Cardiac muscle cell (in vitro differentiated cells and primary cell): ENCODE measurements at places on chromosomes 5 and 9. TPM values are rescaled to one million over a fixed set of nuclear protein-coding genes. Genes with fewer than 3 reads are reported as not detected.

The FAM200C gene
- 6.3 and 8.8 TPM in 2 replicates for total RNA-seq

The PCDHGA9 gene
- 1.1 and 1.8 TPM in 2 replicates for total RNA-seq

The LCN1 gene
- total RNA-seq, result not detected in 2 replicates

The IGFBPL1 gene
- 12.6 and 24.2 TPM in 2 replicates for total RNA-seq

The IL3 gene
- not detected in 2 replicates for total RNA-seq

The NEUROG1 gene
- not detected in 2 replicates for total RNA-seq

The C9orf152 gene
- total RNA-seq, result not detected in 2 replicates

The NIM1K gene
- 0.74 and 0.98 TPM in 2 replicates for total RNA-seq

The IFT74 gene
- 14.6 and 25.2 TPM in 2 replicates for total RNA-seq

The SLC6A7 gene
- not detected in 2 replicates for total RNA-seq

The GZMA gene
- total RNA-seq, result not detected in 2 replicates

The TEX48 gene
- not detected in 2 replicates for total RNA-seq

The NDFIP1 gene
- total RNA-seq, result 83.5 and 134 TPM in 2 replicates

The INSL6 gene
- not detected in 2 replicates for total RNA-seq

The SHOC1 gene
- not detected in 2 replicates for total RNA-seq

GRCh38 chr5:32949286-32949970 is 238.3 kb downstream of the NPR3 start:
- H3K27me3 ChIP-seq, result no peaks in the 10 kb centered on the region
- no peak overlapping the region for H3K27ac ChIP-seq
- H3K36me3 ChIP-seq, result no peaks in the 10 kb centered on the region
- no peak for DNase-seq
- H3K4me3 ChIP-seq, result no peak overlapping the region

GRCh38 chr5:121988488-121988887 is 26.7 kb downstream of the SRFBP1 start:
- no peak overlapping the region for H3K4me3 ChIP-seq
- no peak overlapping the region for H3K27ac ChIP-seq
- H3K27me3 ChIP-seq, result no peaks in the 10 kb centered on the region
- H3K4me1 ChIP-seq, result no peaks in the 10 kb centered on the region

GRCh38 chr9:93668261-93668871 is 92.0 kb downstream of the PHF2 start:
- H3K27me3 ChIP-seq, result no peaks in the 10 kb centered on the region
- DNase-seq, result no peak
- no peaks in the 10 kb centered on the region for H3K36me3 ChIP-seq
- H3K27ac ChIP-seq, result no peak overlapping the region
- no peak overlapping the region for H3K4me3 ChIP-seq

GRCh38 chr9:967436-967835 is 9.0 kb upstream of the DMRT3 start:
- peaks cover 8% of the 10 kb centered on the region for H3K4me1 ChIP-seq
- H3K27ac ChIP-seq, result no peak overlapping the region
- peaks cover 97% of the 10 kb centered on the region for H3K27me3 ChIP-seq
- H3K36me3 ChIP-seq, result no peaks in the 10 kb centered on the region
- H3K4me3 ChIP-seq, result no peak overlapping the region

- DNase-seq, result no peak
- H3K4me1 ChIP-seq, result no peaks in the 10 kb centered on the region
- H3K27me3 ChIP-seq, result no peaks in the 10 kb centered on the region
- H3K4me3 ChIP-seq, result no peak overlapping the region
- no peaks in the 10 kb centered on the region for H3K36me3 ChIP-seq
Measured at GRCh38 chr5:17232405-17232804, 15.0 kb downstream of the BASP1 start.

DNA sequence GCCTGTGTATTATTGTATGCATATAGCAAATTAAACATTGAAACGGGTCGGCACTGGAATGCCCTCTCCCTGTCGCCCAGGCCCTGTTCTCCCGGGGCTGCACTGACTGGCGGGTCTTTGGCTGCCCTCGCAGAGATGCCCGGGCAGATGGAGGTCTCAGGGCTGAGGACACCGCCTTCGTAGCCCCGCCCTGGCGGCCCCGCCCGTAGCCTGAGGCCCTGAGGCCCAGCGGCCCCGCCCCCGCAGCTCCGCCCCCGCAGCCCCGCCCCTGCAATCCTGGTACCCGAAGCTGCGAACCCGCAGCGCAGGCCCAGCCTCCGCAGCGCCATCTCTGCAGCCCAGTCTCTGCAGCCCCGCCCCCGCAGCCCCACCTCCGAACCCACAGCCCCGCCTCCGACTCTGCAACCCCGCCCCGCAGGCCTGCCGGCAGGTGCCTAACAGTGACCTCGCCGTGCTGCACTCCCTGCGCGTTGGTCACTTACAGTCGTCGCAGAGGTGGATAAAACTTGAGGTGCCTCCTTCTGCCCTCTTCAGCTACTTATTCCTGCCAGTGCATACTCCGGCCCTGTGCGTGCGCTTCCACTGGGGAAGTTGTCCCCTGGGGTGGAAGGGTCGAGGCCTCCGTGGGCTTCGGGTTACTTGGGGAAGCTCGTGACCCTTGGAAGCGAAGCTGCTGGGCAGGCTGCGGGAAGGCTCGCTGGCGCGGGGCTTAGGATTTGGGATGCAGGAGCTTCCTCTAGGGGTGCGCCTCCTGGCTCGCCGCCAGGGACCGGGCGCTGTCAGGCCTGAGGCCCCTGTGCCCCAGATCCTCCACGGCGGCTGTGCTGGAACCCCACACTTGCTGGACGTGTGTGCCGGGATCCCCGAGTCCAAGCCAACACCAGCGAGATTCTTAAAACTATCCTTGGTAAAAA is 72.3 kb downstream of the ICE1 start:
- no peak overlapping the region for H3K4me3 ChIP-seq
- no peaks in the 10 kb centered on the region for H3K36me3 ChIP-seq
- peak; percentile 82 for DNase-seq
- H3K4me1 ChIP-seq, result no peaks in the 10 kb centered on the region
- H3K27ac ChIP-seq, result no peak overlapping the region

GRCh38 chr9:95242613-95243012 is 74.9 kb downstream of the FANCC start:
- DNase-seq, result no peak
- H3K27me3 ChIP-seq, result no peaks in the 10 kb centered on the region
- no peak overlapping the region for H3K4me3 ChIP-seq

DNA sequence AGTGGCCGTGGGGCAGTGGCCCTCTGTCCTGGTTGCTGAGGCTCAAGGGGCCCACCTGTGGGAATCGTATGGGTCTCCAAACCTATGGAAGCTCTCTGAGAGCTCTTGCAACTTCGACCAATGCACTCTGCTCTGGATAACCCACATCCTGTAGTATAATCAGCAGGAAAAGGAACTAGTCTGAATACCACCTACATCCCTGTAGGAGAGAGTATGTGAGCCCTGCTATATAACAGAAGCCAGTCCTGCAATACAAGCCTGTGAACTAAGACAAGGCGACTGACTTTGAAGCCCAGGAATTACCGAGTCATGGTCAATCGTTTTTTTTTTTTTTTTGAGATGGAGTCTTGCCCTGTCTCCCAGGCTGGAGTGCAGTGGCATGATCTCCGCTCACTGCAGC is 29.8 kb upstream of the BICD2 start:
- H3K4me1 ChIP-seq, result no peaks in the 10 kb centered on the region
- peaks cover 45% of the 10 kb centered on the region for H3K27me3 ChIP-seq
- DNase-seq, result no peak

GRCh38 chr5:77972469-77973252 is 196.5 kb upstream of the TBCA start:
- H3K36me3 ChIP-seq, result no peaks in the 10 kb centered on the region
- H3K4me1 ChIP-seq, result no peaks in the 10 kb centered on the region
- DNase-seq, result no peak
- peak overlapping the region; percentile 24 for H3K4me3 ChIP-seq

DNA sequence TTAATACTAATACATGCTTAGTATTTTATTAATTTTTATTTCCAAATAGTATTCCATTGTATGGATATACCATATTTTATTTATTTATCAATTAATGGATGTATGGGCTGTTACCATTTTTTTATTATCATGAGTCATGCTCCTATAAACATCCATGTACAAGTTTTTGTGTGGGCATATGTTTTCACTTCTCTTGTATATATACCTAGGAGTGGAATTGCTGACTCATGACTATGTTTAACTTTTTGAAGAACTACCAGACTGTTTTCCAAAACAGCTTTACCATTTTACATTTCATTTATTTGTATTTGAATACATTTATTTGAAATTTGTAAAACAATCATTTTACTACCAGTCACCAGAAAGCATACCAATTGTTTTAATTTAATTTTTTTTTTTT is 14.1 kb upstream of the LRRC19 start:
- no peaks in the 10 kb centered on the region for H3K27me3 ChIP-seq
- H3K27ac ChIP-seq, result no peak overlapping the region
- peaks cover 28% of the 10 kb centered on the region for H3K36me3 ChIP-seq
- DNase-seq, result peak; percentile 23
- H3K4me3 ChIP-seq, result no peak overlapping the region
- H3K4me1 ChIP-seq, result no peaks in the 10 kb centered on the region

DNA sequence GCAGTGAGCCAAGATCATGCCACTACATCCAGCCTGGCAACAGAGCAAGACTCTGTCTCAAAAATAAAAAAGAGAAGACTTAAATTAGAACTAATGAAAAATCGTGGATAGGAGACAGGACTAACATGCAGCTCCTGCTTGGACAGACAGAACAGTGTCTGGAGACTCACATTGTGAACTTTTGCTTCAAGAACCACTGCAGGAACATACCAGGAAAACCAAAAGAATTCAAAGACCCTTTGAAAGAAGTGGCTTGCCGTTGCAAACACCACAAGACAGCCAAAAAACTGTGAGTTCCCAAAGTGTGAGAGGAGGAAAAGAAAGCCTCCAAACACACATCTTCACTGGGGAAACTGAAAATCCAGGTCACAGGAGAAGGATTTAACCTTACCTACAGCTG is 48.8 kb upstream of the SNAPC3 start:
- H3K4me1 ChIP-seq, result no peaks in the 10 kb centered on the region
- no peaks in the 10 kb centered on the region for H3K36me3 ChIP-seq

- H3K36me3 ChIP-seq, result no peaks in the 10 kb centered on the region
- H3K4me1 ChIP-seq, result no peaks in the 10 kb centered on the region
- no peaks in the 10 kb centered on the region for H3K27me3 ChIP-seq
- no peak overlapping the region for H3K4me3 ChIP-seq
- no peak for DNase-seq
Measured at GRCh38 chr5:20601678-20602100, 613.7 kb upstream of the CDH18 start.

DNA sequence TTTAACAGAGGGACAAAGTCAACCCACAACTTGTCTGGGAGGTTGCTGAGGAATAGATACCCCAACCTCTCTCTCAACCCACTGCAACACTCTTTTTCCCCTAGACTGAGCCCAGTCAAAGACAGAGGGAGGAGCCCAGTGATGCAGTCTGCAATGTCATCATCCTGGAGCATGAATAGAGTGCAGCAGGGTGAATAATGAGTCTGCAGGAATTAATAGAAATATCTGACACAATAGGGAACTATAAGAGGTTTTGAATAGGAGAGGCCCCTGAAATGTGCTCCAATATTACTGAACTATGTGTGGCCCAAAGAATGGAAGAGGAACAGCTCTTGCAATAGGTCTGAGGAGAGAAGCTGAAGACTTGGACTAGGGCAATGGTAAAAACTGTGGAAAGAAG is 59.1 kb downstream of the PDCD1LG2 start:
- no peaks in the 10 kb centered on the region for H3K36me3 ChIP-seq
- no peak for DNase-seq
- H3K27me3 ChIP-seq, result no peaks in the 10 kb centered on the region
- H3K27ac ChIP-seq, result no peak overlapping the region
- H3K4me1 ChIP-seq, result no peaks in the 10 kb centered on the region

GRCh38 chr5:101561018-101561417 is 657.9 kb upstream of the ST8SIA4 start:
- H3K4me1 ChIP-seq, result no peaks in the 10 kb centered on the region
- no peak overlapping the region for H3K4me3 ChIP-seq
- H3K27ac ChIP-seq, result no peak overlapping the region
- H3K27me3 ChIP-seq, result no peaks in the 10 kb centered on the region
- H3K36me3 ChIP-seq, result no peaks in the 10 kb centered on the region

GRCh38 chr5:150190503-150190979 is 679 bp downstream of the SLC6A7 start:
- H3K27me3 ChIP-seq, result peaks cover 67% of the 10 kb centered on the region
- no peaks in the 10 kb centered on the region for H3K36me3 ChIP-seq
- H3K4me3 ChIP-seq, result no peak overlapping the region

- DNase-seq, result no peak
- no peaks in the 10 kb centered on the region for H3K27me3 ChIP-seq
- H3K27ac ChIP-seq, result no peak overlapping the region
Measured at GRCh38 chr5:109390188-109390587, 19.6 kb downstream of the PJA2 start.

DNA sequence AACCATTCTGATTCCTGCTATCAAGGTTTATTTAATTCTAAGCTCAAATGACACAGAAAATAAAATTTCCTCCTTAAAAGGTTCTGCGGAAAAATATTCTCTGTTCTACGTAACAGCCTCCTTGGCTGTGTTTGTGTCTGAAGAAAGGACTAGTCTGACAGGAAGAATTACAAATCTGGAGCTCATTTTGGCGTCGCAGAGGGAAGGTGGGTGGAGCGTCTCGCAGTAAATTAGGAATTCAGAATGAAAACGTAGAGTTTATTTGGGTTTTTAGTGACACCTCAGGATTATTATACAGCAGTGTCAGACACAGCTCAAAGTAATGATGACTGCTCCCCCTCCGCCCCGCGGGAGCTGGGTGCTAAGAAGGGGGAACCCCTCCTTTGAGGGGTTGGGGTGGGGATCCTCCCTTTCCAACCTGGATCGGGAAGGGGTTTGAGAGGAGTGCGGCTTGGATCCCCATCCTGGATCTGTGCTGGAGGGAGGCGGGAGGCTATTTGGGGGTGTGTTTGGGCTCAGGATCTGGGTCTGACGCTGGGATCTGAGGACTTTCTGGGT is 933 bp upstream of the TGFBR1 start:
- H3K4me3 ChIP-seq, result peak overlapping the region; percentile 26
- no peak overlapping the region for H3K27ac ChIP-seq
- H3K27me3 ChIP-seq, result no peaks in the 10 kb centered on the region
- peaks cover 7% of the 10 kb centered on the region for H3K4me1 ChIP-seq

GRCh38 chr9:124321935-124322334 is 64.2 kb downstream of the NEK6 start:
- no peaks in the 10 kb centered on the region for H3K27me3 ChIP-seq
- H3K27ac ChIP-seq, result no peak overlapping the region
- H3K36me3 ChIP-seq, result no peaks in the 10 kb centered on the region
- DNase-seq, result no peak

DNA sequence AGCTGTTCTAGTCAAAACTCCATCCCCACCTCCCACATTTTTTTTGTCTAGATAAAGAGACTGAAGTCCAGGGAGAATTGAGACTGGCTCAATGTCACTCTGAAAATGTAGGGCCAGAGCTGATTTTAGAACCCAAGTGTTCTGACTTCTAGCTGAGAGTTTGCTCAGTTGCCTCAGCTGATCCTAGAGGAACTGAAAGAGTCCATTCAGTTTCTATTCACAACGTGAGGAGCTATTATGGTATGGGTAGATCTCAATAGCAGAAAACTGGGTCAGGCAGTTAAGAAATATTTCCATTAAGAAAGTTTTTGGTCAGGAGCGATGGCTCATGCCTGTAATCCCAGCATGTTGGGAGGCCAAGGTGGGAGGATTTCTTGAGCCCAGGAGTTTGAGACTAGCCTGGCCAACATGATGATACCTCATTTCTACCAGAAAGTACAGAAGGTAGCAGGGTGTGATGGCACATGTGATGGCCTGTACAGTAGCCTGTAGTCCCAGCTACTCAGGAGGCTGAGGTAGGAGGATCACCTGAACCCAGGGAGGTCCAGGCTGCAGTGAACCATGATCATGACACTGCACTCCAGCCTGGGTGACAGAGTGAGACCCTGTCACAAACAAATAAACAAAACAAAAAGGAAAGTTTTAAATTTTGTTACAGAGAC is 61.7 kb downstream of the GLRA1 start:
- DNase-seq, result no peak
- H3K36me3 ChIP-seq, result no peaks in the 10 kb centered on the region
- no peaks in the 10 kb centered on the region for H3K27me3 ChIP-seq
- no peaks in the 10 kb centered on the region for H3K4me1 ChIP-seq
- no peak overlapping the region for H3K27ac ChIP-seq
